ENCODE measurements at places on chromosomes 1 and 21. TPM values are rescaled to one million over a fixed set of nuclear protein-coding genes. Genes with fewer than 3 reads are reported as not detected.

The WLS gene
- total RNA-seq, result not detected

The LEPR gene
- 1.7 TPM for total RNA-seq

The LORICRIN gene
- total RNA-seq, result not detected

The CACNA1S gene
- total RNA-seq, result not detected

The AKNAD1 gene
- total RNA-seq, result not detected

The NBL1 gene
- 29.1 TPM for total RNA-seq

The RAB7B gene
- total RNA-seq, result not detected

The KCNN3 gene
- 0.02 TPM for total RNA-seq

The TNFSF18 gene
- total RNA-seq, result not detected

The PAQR6 gene
- total RNA-seq, result 4.7 TPM

The ORC1 gene
- total RNA-seq, result 21.6 TPM
